Type B pancreatic cell (in vitro differentiated cells): ENCODE measurements at places on chromosomes 7 and 10. TPM values are rescaled to one million over a fixed set of nuclear protein-coding genes. Genes with fewer than 3 reads are reported as not detected.

NEURL1 gene
- total RNA-seq = 38.3 and 102 TPM in 2 replicates

SPDYE8 gene
- not detected in 2 replicates for total RNA-seq

OPALIN gene
- not detected in 2 replicates for total RNA-seq

ANKRD1 gene
- 2.1 and 3.3 TPM in 2 replicates for total RNA-seq

ZNF239 gene
- total RNA-seq = 2.4 and 9.2 TPM in 2 replicates
